ENCODE measurements at places on chromosomes 7 and 10. TPM values are rescaled to one million over a fixed set of nuclear protein-coding genes. Genes with fewer than 3 reads are reported as not detected.

Gene MACC1
- total RNA-seq = 0.25 TPM

Gene IFIT5
- 35.4 TPM for total RNA-seq

Gene FAM25A
- total RNA-seq = not detected

Gene TRIM4
- total RNA-seq = 9.3 TPM

Gene ARHGEF5
- total RNA-seq = 0.74 TPM

Gene SMKR1
- total RNA-seq = 2.2 TPM

Gene PON1
- not detected for total RNA-seq

Gene PDZD7
- 3.2 TPM for total RNA-seq

Gene PCLO
- total RNA-seq = 66.4 TPM

Gene NRG3
- 14.0 TPM for total RNA-seq

Gene PRPS1L1
- not detected for total RNA-seq

Gene TSPAN15
- 3.7 TPM for total RNA-seq

Gene GIMAP4
- 4.7 TPM for total RNA-seq

Gene ITGA8
- 3.2 TPM for total RNA-seq

Gene FXYD4
- not detected for total RNA-seq

Gene CREB5
- 6.1 TPM for total RNA-seq

Gene TMEM270
- not detected for total RNA-seq

All from temporal lobe (tissue), 4 donors.